ENCODE measurements at places on chromosomes 6 and 20.

GRCh38 chr20:58627212-58628072, 23.6 kb upstream of the STX16 start:
- DNase-seq = no peak

GRCh38 chr6:112037783-112038216, 16.1 kb upstream of the CCN6 start:
- DNase-seq = peak; percentile 97

DNA sequence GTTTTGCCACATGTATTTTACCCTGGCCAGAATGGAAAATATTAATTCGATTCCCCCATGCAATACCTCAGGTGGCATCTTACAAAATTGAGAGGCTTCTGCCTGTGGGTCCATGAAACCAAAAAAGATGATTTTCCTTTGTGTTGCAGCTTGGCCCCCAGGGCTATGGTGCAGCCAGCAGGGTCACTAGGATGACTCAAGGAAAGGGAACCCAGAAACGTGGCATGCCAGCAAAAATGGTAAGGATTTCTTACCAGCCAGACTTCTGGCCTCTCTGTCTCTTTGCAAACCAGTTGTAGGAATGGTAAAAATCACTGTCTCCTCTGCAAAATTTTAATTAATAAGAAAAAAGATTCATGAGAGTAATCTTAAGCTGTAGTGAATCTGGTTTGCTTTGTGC, 11.6 kb upstream of the TAAR9 start:
- no peak for DNase-seq

- no peak for DNase-seq
Measured at GRCh38 chr6:109166673-109167072, 71.4 kb downstream of the CEP57L1 start.

DNA sequence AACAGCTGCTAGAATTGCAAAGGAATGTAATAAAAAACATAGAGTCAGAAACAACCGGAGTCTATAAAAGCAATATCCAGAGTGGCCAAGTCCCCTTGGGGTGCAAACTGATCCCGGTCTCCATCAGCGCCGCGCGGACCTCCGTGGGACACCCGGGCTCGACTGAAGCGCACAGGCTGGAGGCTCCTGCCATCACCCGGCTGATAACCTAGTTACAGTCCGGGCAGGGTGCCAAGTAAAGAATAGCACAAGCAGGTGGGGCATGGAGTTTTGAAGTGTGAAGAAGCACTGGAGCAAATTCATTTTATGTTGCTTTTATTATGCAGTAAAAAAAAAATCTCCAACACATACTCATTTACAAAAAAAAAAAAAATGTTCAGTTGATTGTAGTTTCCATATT, 205.1 kb upstream of the GMDS start:
- no peak for DNase-seq

DNA sequence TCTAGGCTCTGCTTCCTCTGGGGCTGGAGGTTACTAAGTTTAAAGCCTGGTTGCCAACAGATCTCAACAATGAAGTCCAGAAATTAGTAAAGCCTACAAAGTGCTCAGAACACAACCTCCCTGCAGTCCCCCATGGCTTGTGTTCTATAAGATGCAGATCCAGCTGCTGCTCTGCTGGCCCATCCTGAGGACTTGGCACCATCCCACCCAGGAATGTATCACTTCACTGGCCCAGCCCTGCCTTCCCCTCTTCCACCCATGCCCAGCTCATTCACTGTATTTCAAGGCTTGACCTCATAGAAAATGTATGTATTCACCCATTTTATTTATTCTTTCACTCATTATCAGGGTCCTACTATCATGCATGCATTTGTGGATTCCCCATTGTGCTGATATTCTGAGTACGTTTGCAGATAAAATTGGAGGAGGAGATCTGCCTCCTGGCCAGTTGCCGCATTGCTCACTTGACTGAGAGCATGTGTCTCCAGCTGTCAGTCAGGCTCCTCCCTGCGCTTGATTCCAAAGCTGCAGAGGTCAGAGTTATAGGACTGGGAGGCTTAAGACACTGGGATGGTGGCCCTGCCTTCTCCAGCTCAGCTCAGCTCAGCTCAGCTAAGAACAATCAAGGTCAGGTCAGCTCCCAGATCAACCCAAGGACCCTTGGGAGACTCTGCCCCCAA, 104.8 kb downstream of the MAFB start:
- DNase-seq = no peak

- no peak for DNase-seq
Measured at GRCh38 chr6:141562186-141562811, 570.4 kb upstream of the GJE1 start.

- DNase-seq = no peak
Measured at GRCh38 chr20:23091721-23092383, 5.7 kb upstream of the CD93 start.

DNA sequence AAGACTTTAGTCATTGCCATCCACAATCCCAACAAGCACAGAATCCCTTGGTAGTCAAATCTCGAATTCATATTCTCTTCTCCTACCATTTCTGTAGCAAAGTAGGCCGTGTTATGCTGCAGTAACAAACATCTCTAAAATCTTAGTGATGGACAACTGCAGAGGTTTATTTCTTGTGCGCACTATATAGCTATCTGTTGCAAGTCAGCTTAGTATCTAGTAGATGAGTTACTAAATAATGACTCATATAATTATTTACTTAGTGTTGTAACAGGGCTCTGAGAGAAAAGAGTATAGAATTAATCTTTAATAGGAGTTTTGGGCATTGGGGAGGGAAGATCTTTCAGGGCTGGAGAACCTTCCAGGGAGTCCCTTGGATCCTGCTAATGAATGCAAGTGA, 73.3 kb downstream of the CAP2 start:
- no peak for DNase-seq

GRCh38 chr6:23635150-23635549, 490.9 kb upstream of the NRSN1 start:
- no peak for DNase-seq

GRCh38 chr20:49697071-49697470, 16.6 kb downstream of the B4GALT5 start:
- no peak for DNase-seq

- no peak for DNase-seq
Measured at GRCh38 chr6:100289285-100289684, 175.4 kb downstream of the SIM1 start.

- DNase-seq = no peak
Measured at GRCh38 chr6:117550618-117551242, 51.6 kb downstream of the GOPC start.

DNA sequence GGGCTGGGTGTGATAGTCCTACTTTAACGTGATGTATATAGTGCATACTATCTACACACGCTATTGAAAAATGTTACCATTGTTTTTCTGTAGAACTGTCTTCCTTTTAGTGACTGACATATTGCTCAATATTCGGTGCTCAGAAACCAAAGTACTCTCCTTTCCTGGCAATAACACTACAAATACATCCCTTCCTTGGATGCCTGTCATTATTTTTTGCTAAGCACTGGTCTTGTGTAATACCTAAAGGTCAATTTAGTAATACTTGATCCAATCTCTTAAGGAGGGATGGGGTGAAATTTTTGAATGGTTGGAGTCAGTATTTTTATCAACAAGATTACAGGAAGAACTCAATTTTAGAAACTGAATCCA, 23.9 kb downstream of the CNR1 start:
- no peak for DNase-seq

GRCh38 chr6:111714416-111715270, 109.0 kb upstream of the TRAF3IP2 start:
- no peak for DNase-seq

DNA sequence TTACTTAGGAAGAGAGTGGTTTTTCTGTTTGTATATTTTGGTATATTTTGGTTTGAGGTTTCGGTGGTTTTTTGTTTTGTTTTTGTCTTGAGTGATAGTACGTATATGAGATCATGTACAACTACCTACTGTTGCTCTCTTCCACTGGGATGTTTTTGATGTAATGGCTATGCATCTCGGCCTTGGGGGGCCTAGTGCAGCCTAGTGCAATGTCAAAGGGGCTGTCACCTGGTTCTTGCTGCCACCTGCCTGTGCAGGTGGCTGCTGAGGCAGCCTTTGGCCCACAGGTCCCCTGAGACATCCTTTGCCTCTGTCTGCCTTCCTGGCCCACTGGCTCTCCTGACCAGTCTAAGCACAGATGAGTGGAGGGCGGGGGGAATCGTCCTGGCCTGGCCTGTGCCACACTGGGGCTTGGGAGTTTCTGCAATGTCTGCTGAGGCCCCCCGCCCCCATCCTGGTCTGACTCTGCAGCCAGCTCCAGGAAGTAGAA, 546.6 kb downstream of the CD83 start:
- DNase-seq = no peak

GRCh38 chr6:93684339-93684738, 265.0 kb upstream of the EPHA7 start:
- DNase-seq = no peak

DNA sequence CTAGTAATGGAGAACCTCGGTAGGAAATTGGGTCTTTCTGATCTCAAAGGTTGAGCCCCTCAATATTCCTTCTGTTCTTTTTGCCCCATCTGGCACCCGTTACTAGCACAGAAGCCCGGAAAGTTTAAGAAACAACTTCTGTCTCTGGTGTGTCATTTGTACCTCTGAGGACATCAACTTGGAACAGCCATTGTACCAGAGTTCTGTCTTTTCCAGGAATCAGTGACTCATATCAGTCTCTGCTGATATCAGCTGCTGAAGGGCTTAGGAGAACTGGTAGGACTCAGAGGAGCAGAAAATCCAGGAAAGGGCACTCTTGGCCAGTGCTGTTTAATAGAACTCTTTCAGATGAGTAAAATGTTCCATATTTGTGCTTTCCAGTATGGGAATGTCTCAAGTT, 78.3 kb upstream of the CHD6 start:
- no peak for DNase-seq

DNA sequence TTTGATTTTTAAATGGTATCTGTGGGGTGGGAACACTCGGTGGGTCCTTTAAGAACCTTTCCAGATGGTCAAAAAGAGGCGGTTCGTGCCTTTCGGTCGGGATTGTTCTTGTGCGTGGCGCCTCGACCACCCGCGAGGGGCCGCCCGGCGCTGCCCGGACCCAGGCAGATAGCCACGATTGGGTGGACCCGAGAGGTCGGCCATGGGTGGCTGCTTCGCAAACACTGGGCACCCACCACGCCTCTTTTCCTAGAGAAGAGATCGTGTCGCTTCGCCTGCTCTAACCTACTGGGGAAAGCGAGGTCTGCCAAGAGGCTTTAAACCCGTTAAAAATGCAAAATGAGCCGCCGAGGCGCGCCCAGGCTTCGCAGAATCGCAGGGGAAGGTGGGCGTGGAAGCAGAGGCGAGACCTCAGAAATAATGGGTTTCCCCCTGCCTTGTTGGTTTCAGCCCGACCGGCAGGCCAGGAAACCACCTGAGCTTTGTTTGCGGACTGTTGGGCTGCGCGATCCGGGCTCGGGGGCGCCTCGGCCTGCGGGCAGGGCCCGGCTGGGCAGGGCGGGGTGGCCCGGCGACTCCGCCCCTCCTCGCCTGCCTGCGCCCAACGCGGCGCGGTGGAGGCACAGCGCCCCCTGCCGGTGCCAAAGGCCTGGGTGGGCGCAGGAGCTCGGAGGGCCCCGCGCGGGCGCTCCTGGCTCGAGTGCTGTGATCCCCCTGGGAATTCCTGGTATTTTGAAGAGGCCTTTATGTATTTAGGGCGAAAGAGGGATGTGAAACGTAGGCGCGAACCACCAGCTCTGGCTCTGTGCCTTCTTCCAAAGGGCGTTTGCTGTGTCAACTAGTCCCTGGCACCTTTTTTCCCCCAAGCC, 1.6 kb downstream of the MARCKS start:
- peak; percentile 84 for DNase-seq

GRCh38 chr6:130964289-130964688, 98.8 kb downstream of the EPB41L2 start:
- no peak for DNase-seq

DNA sequence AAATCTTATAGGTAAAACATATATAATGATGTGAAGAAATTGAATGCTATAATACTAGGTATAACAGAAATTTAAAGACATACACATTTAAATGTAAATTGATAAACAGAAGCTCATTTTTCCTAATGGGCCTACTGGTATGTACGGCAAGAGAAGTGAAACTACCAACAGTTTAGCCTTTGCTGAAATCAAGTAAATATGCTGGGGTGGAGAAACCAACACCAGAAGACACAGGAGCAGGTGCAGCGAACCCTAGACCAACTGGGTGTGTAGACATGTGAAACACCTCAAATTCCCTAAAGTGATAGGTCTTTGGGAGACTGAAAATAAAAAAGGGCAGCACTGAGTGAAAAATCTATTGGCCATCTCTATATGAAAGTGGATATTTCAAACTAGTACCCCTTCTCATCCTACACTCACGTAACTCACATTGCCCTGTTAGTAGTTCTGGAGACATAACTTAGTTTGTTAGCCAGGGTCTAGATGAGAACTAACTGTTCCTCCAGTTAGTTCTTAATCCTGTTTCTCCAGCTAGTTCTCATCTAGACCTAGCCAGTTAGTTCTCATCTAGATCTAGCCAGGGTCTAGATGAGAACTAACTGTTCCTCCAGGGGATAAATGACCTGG, 53.1 kb downstream of the SLC35D3 start:
- no peak for DNase-seq

Measured in GM04504 (cell line).